NCI-H1436 treated with DMSO at 0.1 percent for 48 hours (cell line): ENCODE measurements at places on chromosomes 2 and 18.

GRCh38 chr2:119256582-119256921, 32.9 kb downstream of the STEAP3 start:
- no peak for DNase-seq

- DNase-seq: no peak
These were observed 66.8 kb upstream of the SALL3 start for GRCh38 chr18:78912844-78913243.

DNA sequence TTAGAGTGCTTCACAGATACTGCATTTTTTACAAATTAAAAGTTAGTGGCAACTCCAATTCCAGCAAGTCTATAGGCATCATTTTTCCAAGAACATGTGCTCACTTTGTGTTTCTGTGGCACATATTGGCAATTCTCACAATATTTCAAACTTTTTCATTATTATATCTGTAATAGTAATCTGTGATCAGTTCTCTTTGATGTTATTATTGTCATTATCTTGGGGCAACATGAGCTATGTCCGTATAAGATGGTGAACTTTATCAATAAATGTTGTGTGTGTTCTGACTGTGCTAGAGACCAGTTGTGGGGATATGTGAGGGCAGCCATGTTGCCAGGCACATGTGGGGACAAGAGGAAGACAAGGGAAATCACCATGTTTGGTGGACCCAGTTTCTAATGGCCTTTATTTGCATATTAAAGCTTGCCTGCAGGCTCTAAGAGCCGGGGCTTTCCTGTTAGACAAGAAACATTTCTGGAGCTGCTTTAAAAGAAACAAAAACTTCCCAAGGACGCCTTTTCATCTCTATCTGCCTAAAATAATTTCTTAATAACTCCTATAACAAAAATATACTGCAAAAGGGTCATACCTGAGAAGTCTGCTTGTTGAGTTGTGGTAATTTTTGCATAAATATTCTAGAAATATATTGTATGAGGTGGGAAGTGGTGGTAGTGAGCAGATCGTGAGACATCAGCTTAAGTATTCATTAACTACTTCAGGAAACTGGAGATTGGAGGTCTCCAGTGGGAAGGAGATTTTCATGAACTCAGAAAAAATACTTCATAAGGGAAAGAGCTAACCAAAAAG, 37.2 kb downstream of the KYNU start:
- DNase-seq: no peak

DNA sequence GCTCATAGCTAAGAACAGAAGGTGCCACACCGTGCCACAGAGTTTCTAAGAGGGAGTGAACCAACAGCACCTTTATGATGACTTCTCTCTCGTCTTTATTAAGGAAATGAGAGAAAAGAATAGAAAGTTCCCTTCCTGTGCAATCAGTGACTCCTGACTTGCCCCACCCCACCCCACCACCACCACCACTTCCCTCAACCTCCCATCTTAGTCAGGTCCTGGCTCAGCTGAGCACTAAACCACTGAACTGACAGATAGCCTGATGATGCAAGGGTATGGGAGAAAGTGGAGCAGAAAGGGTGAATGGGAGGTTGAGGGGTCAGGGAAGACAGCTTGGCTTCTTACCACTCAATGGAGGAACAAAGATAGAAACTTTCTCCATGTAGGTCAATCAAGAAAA, 75.2 kb upstream of the RMDN2 start:
- DNase-seq: no peak

DNA sequence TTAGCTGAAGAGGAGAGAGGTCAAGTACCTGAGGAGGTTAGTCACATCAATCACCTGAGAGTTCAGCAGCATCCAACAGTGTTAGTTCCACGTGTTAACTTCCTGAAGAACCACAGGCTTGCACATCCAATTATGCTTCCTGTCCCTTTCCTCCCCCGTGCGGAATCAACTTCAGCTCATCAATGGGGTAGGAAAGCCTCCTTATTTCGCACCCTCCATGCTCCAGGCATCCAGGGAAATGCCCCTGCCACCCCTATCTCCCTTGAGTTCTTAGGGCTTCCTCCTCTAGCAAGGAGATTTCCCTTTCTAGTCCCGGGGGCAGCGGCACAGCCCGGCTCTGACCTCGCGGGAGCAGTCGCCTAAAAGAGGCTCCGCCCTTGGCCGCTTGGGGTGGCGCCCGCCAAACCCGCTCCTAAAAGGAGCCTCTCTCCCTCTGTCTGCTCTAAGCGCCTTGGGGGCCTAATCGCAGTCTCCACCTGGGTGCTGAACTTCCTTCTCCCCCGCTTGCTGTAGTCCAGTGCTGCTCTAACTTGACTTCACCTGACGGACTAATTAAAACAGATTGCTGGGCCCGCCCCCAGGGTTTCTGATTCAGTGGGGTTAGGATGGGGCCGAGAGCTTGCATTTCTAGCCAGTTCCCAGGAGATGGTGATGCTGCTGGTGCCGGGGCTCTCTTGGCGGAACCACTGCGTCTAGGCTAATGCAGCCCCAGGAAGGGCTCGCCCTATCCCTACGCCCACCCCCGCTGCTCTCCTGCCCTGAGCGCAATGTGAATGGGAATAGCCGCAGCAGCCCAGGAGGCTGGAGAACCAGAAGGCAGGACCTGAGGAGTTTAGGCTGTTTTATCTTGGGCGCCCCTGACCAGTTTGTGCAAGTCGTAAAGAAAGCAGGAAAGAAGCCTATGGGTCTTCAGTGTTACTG, 3.4 kb upstream of the TET3 start:
- no peak for DNase-seq

- DNase-seq: no peak
These were observed 100.3 kb downstream of the IRS1 start for GRCh38 chr2:226699321-226699720.

GRCh38 chr2:233044974-233045605, 12.6 kb downstream of the NEU2 start:
- DNase-seq: no peak

- no peak for DNase-seq
These were observed 12.1 kb upstream of the MAP2 start for GRCh38 chr2:209411718-209412117.

DNA sequence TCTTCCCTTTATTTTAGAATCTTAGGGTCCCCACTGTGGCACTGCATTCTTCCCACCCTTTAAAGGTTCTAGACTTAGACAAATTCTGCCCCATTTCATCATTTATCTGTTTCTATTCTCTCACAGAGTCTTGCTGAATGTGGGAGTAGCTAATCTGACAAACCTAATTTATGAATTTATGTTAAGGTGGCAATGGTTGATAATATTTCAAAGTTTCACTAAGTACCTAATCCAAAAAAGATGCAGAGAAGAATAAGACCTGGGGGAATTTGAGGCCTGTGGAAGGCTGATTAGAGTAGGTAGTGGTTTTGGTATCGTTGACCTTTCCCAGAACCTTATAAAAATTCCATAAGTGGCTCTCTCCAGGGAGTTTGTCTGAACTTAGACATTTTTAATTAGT, 18.0 kb downstream of the KCNE4 start:
- no peak for DNase-seq

GRCh38 chr2:27093430-27094352, 7.1 kb downstream of the KHK start:
- DNase-seq: no peak

DNA sequence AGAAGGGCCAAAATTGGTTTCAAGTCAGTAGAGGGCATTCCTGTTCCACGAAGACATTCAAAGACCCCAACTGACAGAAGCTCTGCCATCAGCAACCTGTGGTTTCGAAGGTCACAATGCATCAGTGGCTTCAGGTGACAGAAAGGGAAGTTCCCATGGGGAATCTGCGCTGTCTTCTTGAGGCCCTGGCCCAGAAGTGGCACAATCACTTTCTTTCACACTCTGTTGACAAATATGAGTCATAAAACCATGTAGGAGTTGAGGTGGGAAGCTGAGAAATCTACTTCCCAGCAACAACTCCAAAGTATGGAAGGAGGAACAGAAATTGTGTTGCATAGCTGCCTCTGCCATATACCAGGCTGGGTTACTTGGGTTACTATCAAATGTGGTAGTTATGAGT, 621.1 kb upstream of the FANCL start:
- no peak for DNase-seq

GRCh38 chr18:38616306-38616705, 1050.7 kb upstream of the CELF4 start:
- no peak for DNase-seq

GRCh38 chr2:26268213-26268612, 23.5 kb downstream of the HADHB start:
- DNase-seq: no peak

- DNase-seq: no peak
These were observed 197.3 kb upstream of the CCDC150 start for GRCh38 chr2:196442211-196442610.

GRCh38 chr2:143251681-143252080, 122.5 kb downstream of the ARHGAP15 start:
- no peak for DNase-seq

- no peak for DNase-seq
These were observed 504.8 kb downstream of the PIK3C3 start for GRCh38 chr18:42459873-42460272.

GRCh38 chr2:235218486-235218907, 266.7 kb downstream of the SH3BP4 start:
- no peak for DNase-seq

GRCh38 chr2:72457801-72458516, 310.3 kb upstream of the CYP26B1 start:
- no peak for DNase-seq

DNA sequence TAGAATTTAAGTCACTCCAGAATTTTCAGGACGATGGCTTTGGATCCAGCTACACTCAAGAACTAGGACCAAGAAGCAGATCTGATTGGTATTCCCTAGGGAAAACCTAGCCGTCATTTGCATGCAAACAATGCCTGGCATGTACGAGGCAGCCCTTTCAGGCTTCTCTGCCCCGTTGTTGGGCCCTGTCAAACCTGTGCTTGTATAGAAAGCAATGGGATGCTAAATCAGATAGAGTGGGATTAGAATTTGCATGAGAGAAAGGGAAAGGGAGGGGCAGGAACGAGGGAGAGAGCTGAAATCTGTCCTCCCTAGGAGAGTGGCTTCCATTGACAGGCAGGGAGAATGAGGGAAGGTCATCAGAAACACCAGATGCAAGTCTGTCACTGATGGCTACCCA, 28.6 kb downstream of the ARID5A start:
- DNase-seq: no peak

DNA sequence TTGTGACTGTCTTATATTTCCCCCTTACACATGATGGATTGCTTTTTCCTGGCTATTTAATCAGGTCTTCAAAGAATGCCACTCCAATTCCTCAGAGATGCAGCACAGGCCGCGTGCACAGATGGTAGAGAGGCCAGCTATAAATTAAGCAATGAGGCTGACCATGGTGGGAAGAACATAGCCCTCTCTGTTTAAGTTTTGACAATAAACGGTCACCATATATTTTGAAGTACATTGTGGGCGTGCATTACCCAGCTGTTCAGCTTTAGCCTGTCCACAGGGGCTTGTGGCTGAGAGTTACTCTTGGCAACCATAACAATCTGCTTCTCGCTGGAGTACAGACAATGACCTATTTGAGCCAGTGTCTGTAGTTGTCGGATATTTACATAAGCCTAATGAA, 730.8 kb downstream of the DCC start:
- DNase-seq: no peak

DNA sequence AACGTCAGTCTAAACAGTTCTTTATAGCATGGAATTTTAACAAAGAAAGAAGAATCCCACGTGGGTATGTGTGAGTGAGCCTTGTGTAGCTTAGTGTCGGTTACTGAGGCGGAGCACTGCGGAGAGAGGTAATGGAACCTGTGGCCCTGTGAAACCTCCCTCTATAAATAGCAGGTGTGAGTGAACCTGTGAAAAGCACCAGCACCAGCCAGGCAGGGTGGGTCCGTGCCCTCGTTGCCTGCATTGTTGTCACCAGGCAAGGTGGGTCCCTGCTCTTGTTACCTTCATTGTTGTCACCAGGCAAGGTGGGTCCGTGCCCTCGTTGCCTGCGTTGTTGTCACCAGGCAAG, 4.7 kb downstream of the CTDP1 start:
- no peak for DNase-seq

- no peak for DNase-seq
These were observed 21.0 kb upstream of the PAX3 start for GRCh38 chr2:222319586-222320435.

DNA sequence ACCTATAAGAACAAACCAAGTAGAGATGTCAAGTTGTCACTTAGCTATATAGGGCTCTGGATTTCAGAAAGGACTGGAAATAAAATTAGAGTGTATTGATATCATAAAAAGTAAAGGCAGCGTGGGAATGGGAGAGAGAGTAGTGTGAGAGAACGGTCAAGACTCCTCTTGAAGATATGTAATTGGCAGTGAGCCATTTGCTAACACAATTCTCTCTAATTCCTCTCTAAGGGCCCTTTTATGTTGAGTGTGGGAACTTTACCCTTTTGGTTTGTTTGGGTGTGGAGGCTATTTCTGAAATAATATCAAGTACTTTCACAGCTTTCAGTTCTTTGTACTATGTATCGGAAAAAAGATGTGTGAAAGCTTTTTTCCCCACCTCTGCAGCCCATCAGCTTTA, 196.8 kb downstream of the LRRTM4 start:
- no peak for DNase-seq

DNA sequence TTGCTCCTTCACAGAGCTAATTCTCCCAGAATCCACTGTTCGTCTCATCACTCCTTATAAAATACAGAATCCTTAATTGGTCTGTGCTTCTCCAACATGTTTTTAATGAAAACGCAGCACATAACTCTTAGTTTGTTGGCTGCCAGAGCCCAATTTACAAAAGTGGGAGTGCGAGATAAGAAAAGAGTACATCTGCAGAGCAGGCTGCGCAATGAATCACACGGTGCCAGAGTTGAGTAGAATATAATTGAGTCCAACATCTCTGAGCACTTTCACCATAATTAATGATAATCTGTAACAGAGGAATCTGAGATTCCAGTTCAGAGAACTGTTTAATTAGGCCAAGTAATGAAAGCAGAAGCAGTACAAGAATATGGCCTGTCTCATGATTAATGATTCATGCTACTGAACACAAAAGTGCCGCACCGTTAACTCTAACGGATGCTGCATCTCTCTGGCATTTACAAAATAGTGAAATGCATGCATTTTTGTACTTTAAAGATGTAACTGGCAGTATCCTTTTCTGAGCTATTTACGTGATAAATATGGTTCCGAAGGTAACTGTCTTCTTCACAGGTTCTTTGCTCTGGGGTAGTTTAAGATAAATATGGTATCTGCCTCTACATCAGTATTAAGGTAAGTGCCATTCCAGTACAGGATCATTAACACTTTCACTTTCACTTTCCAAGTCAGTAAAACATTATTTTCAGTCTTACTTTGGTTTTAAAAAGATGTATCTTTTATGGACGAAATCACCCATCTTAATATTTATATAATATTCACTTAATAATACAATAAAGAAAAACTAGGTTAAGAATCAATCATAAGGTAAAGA, 785.6 kb downstream of the NR4A2 start:
- DNase-seq: no peak

DNA sequence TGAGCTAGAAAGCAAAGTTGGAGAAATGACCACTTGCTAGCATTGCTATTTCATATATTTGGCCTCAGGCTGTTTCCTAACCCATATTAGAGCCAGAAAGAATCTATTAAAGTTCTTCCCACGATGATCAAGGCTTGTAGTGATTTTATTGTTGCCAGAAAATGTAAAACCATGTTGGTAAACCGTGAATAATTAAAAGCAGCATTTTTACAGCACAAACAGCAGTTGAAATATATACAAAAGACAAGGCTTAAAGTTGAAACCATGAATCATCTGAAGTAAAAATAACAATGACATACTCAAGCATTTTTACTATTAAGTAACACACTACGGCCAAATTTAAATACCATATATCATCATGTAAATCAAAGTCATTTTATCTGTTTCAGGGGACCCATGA, 27.7 kb upstream of the DSC3 start:
- no peak for DNase-seq

- DNase-seq: no peak
These were observed 41.6 kb upstream of the OTOF start for GRCh38 chr2:26519396-26520147.
